ENCODE measurements at places on chromosomes 3 and 15. TPM values are rescaled to one million over a fixed set of nuclear protein-coding genes. Genes with fewer than 3 reads are reported as not detected.

HACD2 gene
- 19.3 TPM for total RNA-seq

TMEM207 gene
- total RNA-seq, result not detected

IQCF5 gene
- total RNA-seq, result not detected

PLSCR5 gene
- total RNA-seq, result not detected

SLC38A3 gene
- not detected for total RNA-seq

EAF2 gene
- total RNA-seq, result 0.32 TPM

PLS1 gene
- 1.6 TPM for total RNA-seq

SLC9C1 gene
- total RNA-seq, result not detected

TPRG1 gene
- total RNA-seq, result 1.3 TPM

TYRO3 gene
- total RNA-seq, result 14.5 TPM

ESYT3 gene
- under 0.01 TPM for total RNA-seq

ATP13A5 gene
- not detected for total RNA-seq

DUOX2 gene
- total RNA-seq, result not detected

CLRN1 gene
- not detected for total RNA-seq

CFAP44 gene
- 1.9 TPM for total RNA-seq

LRRC49 gene
- 10.3 TPM for total RNA-seq

POMGNT2 gene
- 9.7 TPM for total RNA-seq

GOLGA8R gene
- total RNA-seq, result 1.3 TPM

GOLGA8S gene
- total RNA-seq, result under 0.01 TPM

TLE3 gene
- 27.7 TPM for total RNA-seq

CD80 gene
- not detected for total RNA-seq

AADAC gene
- 0.32 TPM for total RNA-seq

GOLGA6D gene
- total RNA-seq, result not detected

IMPDH2 gene
- 260 TPM for total RNA-seq

FBXO40 gene
- not detected for total RNA-seq

MELTF gene
- total RNA-seq, result 5.2 TPM

ZPLD1 gene
- 0.43 TPM for total RNA-seq

SCG5 gene
- total RNA-seq, result 17.7 TPM

LRRC3B gene
- not detected for total RNA-seq

PLA2G4D gene
- total RNA-seq, result not detected

ROPN1 gene
- total RNA-seq, result not detected

ITPKA gene
- 1.6 TPM for total RNA-seq

FSIP1 gene
- 2.6 TPM for total RNA-seq

P4HTM gene
- total RNA-seq, result 26.8 TPM

XCR1 gene
- total RNA-seq, result not detected

IL17RB gene
- 0.32 TPM for total RNA-seq

CASR gene
- total RNA-seq, result not detected

All from fibroblast of villous mesenchyme (primary cell).